ENCODE measurements at places on chromosomes 13 and 19. TPM values are rescaled to one million over a fixed set of nuclear protein-coding genes. Genes with fewer than 3 reads are reported as not detected.

Gene TMEM205
- 185 TPM for total RNA-seq

Gene INSL3
- total RNA-seq: not detected

Gene DIS3
- total RNA-seq: 36.8 TPM

Gene SRRM5
- 1.0 TPM for total RNA-seq

Gene CLEC17A
- 0.26 TPM for total RNA-seq

Gene RAB8A
- total RNA-seq: 70.8 TPM

Gene GIPR
- 2.8 TPM for total RNA-seq

Gene TGFBR3L
- total RNA-seq: 2.2 TPM

Gene TINCR
- 5.8 TPM for total RNA-seq

Gene GARIN5A
- total RNA-seq: 1.9 TPM

Gene FCGBP
- 37.0 TPM for total RNA-seq

Gene DCT
- total RNA-seq: 0.42 TPM

Gene SLC17A7
- total RNA-seq: 0.55 TPM

Gene RUBCNL
- total RNA-seq: 4.2 TPM

Gene IL4I1
- 1.9 TPM for total RNA-seq

Gene SIGLEC10
- 14.0 TPM for total RNA-seq

Gene WDR88
- total RNA-seq: not detected

Gene ANGPTL4
- 13.2 TPM for total RNA-seq

Gene MAP2K7
- total RNA-seq: 35.1 TPM

Gene ZNF177
- total RNA-seq: 3.7 TPM

Gene KIR2DL4
- total RNA-seq: 0.39 TPM

Gene TBXA2R
- total RNA-seq: 4.5 TPM

Gene CACNG6
- total RNA-seq: not detected

Gene PEG3
- 13.7 TPM for total RNA-seq

All from ureter (tissue), 1 donor.